ENCODE measurements at places on chromosomes 5 and 9.

- no peak for DNase-seq
Measured at GRCh38 chr9:117887383-117887782, 183.2 kb downstream of the TLR4 start.

GRCh38 chr9:27599870-27600238, 26.6 kb upstream of the C9orf72 start:
- no peak for DNase-seq

GRCh38 chr5:53856506-53856905, 296.1 kb downstream of the NDUFS4 start:
- no peak for DNase-seq

DNA sequence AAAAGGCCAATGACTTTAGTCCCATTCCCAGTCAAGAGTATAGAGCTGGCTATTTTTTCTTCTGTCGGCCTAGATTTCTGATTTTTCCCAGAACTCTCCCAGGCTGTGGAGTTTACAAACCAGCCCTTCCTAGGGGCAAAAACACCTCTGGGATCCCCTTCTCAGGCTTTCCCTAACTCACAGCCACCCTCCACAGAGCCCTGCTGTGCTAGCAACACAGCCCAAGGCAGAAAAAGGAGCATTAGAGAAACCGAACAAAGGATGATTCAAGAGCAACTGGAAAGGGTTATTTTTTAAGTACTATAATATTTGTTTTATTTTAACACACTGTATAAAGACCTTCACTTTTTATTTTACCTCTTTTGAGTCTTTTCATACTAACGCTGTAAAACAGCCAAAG, 234.8 kb downstream of the GLIS3 start:
- no peak for DNase-seq

DNA sequence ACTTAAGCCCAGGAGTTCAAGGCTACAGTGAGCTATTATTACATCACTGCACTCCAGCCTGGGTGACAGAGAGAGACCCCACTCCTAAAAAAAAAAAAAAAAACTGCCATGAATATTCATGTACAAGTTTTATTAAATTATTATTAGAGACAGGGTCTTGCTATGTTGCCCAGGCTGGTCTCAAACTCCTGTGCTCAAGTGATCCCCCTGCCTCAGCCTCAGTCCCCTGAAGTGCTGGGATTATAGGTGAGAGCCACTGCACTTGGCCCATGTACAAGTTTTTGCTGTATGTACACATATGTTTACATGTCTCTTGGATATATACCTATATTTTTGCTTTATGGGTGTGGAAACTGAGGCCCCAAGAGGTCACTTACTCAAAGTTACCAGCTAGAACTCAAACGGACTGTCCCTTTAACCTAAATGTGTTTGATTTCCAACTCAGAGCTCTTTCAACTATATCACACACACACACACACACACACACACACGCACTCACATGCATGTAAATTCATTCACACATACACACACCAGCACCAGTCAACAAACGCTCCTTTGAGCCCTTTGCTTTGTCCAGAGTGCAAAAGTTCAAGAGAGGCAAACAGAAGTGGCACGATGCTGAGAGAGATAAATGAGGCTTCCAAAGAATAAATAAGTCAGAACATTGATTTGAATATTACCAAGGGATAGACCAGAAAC, 42.3 kb upstream of the STRBP start:
- no peak for DNase-seq

- no peak for DNase-seq
Measured at GRCh38 chr5:156755421-156756087, 94.5 kb upstream of the PPP1R2B start.

- DNase-seq = no peak
Measured at GRCh38 chr9:95032580-95033341, 284.7 kb downstream of the FANCC start.

DNA sequence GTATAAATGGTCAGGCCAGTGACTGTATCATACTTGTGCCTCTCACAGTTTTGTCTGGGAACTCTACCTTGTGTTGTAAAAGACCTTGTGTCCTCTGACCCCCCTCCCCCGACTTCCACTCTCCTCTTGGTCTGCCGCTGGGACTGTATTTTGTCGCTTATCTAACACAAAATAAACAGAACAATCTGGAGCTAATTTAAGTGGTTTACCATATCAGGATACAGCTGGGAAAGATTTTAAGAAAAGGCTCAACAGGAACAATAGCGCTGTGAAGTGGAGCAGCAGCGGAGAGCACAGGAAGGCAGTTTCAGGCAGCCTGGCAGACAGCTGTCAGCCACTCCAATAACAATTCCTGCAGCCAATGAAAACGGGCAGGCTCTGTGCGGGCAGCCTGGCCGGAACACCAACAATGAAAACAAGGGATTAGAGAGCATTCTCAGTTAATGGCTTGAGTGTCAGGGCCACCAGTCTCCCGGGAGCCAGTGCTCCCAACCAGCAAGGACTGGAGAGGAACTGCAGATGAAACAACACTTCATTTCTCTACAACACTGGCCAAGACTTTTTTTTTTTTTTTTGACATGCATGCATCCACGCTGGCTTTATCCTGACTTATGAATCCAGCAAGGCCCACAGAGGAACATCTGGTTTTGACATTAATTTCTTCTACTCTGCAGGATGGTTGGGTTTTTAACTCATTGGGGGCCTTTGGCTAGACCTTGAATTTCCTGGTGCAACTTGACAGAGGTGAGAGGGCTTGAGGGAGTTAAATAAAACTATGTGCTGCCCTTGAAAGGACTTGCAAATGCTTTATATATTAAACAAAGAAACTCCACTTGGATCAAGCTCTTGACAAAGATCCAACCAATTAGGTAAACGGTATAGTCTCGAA, 76.7 kb downstream of the ARSB start:
- DNase-seq = peak; percentile 24

DNA sequence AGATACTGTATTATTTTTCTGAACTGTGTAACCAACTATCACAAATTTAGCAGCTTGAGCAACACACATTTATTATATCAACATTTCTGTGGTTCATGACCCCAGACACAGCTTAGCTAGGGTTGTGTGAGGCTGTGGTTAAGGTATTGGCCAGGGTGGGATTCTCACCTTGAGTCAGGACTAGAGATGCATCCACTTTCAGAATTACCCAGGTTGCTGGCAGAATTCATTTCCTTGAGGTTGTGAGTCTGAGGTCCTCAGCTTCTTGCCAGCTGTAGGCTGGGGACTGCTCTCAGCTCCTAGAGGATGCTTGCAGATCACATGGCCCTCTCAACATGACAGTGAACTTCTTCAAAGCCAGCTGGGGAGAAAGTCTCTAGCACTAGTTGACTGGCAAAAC, 122.5 kb upstream of the RASGRF2 start:
- no peak for DNase-seq

GRCh38 chr5:78809444-78809843, 160.9 kb upstream of the LHFPL2 start:
- DNase-seq = no peak

- DNase-seq = no peak
Measured at GRCh38 chr9:18982262-18982620, 50.8 kb downstream of the SAXO1 start.

DNA sequence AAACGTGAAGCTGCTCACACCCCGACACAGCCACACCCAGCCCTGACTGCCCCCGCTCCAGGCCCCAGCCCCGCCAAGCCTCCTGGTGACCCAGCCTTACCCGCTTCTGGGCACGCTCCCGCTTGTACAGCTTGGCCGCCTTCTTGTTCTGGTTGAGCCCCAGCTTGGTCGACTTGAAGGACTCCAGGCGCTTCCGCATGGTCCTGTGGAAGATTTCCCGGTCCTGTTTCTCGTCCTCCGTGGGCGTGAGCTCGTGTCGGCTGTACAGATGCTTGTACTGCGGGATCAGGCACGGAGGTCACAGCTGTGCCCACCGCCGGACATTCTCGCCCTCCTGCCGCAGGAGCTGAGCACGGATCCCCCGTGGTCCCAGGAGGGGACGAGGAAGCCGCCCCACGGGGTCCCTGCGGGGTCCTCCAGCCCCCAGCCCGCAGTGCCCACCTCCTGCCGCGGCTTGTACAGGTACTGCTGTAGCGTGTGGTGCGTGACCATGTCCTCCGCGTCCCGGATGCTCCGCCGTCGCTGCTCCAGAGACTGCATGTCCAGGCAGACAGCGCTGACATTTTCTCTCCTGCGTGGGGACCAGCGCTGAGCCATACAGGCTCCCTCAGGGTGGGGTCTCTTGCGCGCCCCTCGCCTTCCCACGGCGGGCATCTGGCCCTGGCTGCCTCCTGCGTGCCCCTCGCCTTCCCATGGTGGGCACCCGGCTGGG, 33.3 kb downstream of the EXOC3 start:
- DNase-seq = no peak

DNA sequence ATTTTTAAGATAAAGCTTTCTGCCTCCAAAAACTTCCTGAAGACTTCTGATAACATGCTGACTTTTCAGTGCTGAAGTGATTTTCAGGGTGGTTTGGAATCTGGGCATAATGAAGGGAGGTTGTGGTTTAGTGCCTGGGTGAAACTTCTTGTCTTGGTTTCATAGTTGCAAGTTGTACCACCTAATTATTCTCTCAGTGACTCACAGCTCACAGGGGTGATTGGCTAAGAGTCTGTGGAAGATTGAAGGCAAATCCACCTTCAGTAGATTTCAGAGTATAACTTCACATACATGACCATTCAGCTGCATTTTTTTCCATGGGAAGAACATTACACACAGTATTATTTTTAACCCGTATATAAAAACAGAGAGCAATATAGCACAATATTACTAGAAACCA, 199.9 kb downstream of the PTTG1 start:
- DNase-seq = no peak

DNA sequence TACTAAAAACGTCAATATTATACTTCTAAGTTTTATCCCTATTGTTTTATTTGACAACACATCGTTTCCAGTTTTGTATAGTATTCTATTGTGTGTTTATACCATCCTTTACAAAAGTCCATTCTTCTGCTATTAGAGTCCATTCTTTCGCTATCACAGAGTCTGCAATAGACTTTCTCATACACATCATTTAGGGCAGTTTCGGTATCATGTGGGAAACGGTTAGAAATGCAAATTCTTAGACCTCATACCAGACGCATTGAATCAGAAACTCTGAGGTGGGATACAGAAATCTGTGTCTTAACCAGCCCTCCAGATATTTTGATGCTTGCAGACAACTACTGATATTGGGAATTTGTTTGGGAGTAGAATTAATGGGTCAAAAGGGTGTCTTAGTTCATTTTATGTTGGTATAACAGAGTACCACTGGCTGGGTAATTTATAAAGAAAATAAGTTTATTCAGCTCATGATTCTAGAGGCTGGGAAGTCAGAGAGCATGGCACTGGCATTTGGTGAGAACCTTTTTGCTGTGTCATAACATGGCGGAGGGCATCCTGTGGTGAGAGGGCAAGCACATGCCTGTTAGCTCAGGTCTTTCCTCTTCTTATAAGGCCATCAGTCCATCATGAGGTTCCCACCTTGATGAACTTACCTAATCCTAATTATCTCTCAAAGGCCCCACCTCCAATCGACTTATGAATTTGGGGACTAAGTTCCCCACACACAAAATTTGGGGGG, 21.1 kb downstream of the CARTPT start:
- DNase-seq = no peak

GRCh38 chr9:76107482-76107881, 217.0 kb downstream of the PCSK5 start:
- DNase-seq = no peak

- no peak for DNase-seq
Measured at GRCh38 chr9:137255448-137256114, 454 bp downstream of the NELFB start.

DNA sequence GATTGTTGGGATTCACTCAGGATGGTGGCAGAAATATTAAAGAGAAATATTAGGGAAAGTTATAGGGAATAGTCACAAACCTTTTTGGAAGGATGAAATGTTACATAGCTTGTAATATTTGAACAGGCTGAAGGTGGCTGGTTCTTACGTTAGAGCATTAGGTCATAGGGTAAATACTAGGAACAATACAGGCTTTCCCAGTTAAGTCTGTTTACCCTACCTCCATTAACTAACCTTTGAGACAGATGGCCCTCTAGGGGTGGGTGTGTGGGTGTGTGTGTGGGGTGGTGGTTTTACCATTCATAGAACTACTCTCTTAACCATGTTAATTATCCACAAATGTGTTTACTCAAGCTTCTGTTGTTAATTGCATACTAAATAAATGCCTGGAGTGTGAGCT, 94.3 kb upstream of the STK32A start:
- peak; percentile 1 for DNase-seq

- DNase-seq = no peak
Measured at GRCh38 chr5:143412661-143413342, 9.3 kb upstream of the NR3C1 start.

DNA sequence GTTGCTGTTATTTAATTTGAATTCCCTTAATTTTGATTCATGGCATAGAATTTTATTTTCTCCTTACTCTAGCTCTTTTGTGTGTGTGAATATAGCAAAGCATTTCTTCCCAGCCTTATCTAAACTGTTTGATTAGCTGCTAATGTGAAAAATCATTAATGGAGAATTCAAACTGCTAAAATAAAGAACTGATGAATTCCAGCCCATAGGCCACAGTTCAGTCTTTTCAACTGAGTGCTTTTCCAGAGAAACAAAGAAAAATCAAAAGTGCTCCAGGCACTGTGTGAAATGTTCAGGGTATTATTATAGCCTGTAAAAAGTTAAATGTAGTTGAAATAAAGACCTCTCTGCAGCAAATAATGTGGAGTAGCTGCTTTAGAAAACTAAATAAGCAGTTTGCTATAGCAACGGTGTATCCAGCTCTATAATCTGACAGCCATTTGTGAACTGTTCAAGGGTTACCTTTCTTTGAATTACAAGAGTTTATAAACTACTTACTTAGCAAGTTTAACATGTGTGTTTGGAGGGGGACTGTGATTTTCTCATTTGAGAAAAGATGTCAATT, 123.8 kb downstream of the GIN1 start:
- no peak for DNase-seq

DNA sequence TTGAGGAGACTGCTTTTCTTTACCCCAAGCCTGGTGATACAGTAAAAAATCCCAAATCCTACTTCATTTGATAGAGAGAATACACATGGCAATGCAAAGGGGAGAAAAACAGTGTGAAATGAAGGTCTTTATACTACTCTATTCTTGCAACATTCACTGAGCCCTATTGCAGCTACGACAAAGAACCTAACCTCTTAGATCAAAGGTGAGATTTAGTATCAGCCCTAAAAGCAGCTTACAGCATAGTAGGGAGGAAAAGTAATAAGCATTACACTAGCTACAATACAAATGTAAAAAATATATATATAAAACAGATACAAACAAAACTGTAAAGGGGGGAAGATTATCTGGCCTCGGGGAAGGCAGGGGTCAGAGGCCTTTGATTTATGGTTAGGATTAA, 147.1 kb downstream of the MAPKAP1 start:
- no peak for DNase-seq
